ENCODE measurements at places on chromosomes 12 and 14.

DNA sequence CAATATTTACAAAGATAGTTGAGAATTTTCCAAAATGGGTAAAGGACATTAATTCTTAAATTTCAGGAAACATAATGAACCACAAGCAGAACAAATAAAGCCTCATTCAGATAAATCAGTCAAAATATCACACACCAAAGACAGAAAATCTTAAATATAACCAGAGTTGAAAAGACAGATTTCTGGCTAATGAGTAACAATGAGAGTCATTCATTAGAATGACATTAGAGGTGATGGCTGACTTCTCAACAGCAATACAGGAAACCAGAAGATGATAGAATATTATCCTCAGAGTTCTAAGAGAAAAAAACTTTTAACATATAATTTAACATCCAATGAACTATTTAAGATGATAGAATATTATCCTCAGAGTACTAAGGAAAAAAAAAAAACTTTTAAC is 124.2 kb downstream of the DENND5B start:
- DNase-seq, result no peak

DNA sequence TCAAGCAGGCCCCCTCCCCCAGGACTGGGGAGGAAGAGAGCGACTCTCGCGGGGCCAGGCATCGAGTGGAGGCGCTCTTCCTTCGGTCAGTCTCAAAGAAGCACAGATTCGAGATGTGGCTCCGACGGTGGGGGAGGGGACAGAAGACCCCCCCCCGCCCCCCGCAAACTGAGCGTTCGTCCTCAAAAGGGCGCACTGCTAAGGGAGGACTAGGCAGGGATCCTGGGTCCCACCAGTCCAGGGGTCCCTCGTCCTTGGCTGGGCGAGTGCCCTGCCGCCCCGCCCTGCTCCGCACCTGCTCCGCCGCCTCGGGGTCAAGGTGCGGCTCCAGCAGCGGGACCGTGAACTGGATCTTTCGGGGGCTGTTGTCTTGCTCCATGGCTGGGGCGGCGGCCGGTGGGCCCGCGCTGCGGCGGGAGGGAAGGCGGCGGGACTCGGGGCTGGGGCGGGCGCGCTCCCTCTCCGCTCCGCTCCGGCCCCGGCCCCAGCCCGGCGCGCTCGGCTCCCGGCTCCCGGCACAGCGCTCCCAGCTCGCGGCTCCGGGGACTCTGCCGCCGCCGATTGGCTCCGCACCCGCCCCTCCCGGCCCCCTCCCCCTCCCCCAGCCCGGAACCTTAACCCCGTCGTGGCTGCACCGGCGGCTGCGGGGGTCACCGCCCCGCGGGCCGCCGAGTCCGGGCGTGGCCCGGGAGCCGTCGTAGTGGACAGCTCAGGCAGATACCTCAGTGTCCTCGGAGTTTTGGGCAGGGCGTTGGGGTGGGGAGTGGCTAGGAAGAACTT is at the start of gene PPP1R1A:
TSS of gene PPP1R1A (minus strand) at position 550 of the 780 bp plus-strand sequence. CDS start at position 379, 171 bp downstream.
- DNase-seq, result no peak

DNA sequence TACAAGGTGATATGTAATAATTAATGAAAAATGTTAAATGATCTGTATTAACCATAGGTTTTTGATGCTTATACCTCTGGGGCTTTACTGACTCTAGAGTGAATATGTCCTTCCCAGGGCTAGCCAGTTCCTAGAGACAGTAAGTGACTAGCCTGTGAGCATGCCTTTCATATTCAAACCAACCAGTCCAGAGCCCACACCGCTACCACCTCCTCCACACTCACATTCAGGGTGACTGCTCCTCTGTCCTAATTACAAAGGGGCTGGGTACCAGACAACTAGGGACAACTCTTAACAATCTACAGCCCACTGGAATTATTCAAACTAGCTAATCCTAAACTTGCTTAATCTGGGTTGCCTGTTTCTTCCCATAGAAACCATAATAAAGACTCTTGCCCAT is 49.0 kb downstream of the RALGAPA1 start:
- no peak for DNase-seq

GRCh38 chr14:55077170-55078151 is 26.0 kb downstream of the MAPK1IP1L start:
- DNase-seq, result no peak

GRCh38 chr12:102061096-102061559 is 663 bp downstream of the WASHC3 start:
- DNase-seq, result no peak

GRCh38 chr12:123114304-123115083 is 36.4 kb downstream of the PITPNM2 start:
- DNase-seq, result no peak

- no peak for DNase-seq
These were observed 1.8 kb upstream of the GNS start for GRCh38 chr12:64760808-64761573.

- peak; percentile 42 for DNase-seq
These were observed 5.3 kb downstream of the BHLHE41 start for GRCh38 chr12:26119391-26119989.

- DNase-seq, result no peak
These were observed 82.1 kb downstream of the AVPR1A start for GRCh38 chr12:63068857-63069442.

GRCh38 chr12:130686511-130686991 is 29.5 kb downstream of the RIMBP2 start:
- no peak for DNase-seq

- DNase-seq, result no peak
These were observed 62.4 kb downstream of the VCPKMT start for GRCh38 chr14:50053935-50054334.

Data from SHP77 (cell line).